ENCODE measurements at places on chromosomes 3 and 15.

DNA sequence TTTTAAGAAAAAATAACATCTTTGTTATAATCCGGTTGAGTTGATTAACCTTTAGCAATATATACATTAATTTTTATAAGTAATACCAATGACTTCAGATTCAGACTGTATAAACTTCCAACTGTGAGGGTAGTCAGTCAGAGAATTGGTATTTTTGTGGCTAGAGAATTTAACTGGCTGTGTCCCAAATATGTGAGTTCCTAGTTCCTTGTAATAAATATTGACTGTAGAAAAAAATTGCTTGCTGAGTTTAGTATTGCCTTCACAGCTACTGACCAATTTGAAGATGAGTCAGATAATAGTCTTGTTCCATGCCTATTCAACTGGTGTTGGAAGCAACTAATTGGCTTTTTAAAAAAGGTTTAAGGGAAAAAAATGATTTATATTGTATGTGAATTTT is 210.8 kb downstream of the GAP43 start:
- no peak for DNase-seq

GRCh38 chr15:70210528-70210927 is 112.8 kb upstream of the TLE3 start:
- peak; percentile 53 for DNase-seq

DNA sequence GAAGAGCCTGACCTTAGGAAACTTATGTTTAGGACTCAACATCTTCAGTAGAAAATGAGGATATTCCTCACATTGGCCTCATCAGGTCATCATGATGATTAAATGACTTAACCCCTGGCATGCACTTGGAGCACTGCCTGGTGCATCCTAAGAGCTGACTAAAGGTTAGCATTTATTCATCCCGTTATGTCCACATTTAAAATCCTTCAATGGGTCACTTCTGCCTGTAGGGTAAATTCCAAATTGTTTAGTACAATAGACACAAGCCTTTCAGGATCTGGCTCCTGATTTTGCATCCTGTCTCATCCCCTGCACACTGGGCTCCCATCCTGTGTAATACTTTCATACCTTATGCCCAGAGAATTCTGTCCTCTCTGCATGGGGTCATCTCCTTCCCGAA is 195.2 kb upstream of the MCTP2 start:
- no peak for DNase-seq

GRCh38 chr15:48802867-48803266 is 8.0 kb downstream of the CEP152 start:
- DNase-seq: no peak

- no peak for DNase-seq
Observed at GRCh38 chr15:85404176-85404917, 23.9 kb downstream of the AKAP13 start.

GRCh38 chr3:54714035-54714434 is 213.8 kb downstream of the LRTM1 start:
- DNase-seq: no peak

GRCh38 chr3:80141557-80141956 is 373.8 kb upstream of the ROBO1 start:
- DNase-seq: no peak

- DNase-seq: no peak
Observed at GRCh38 chr15:46856839-46857502, 860.3 kb upstream of the SEMA6D start.

- no peak for DNase-seq
Observed at GRCh38 chr3:14991151-14991742, 43.9 kb downstream of the NR2C2 start.

DNA sequence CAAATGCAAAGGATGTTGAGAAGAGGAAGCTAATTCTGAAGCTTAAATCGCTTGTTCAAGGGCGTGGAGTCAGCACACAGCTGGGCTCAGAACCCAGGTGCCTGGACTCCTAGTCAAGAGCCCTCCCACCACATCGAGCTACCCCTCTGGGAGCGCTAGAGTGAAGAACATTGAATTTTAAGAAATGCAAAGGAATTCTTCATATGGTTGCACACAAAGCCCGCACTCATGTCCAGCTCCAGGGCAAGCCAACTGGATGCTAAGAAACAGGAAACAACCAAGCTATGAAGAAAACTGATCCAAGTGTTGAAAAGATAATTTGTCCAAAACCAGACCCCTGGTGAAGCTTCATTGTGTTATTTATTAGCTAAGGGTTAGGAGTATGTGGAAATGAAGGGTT is 122.3 kb downstream of the ALDH1A2 start:
- DNase-seq: no peak

DNA sequence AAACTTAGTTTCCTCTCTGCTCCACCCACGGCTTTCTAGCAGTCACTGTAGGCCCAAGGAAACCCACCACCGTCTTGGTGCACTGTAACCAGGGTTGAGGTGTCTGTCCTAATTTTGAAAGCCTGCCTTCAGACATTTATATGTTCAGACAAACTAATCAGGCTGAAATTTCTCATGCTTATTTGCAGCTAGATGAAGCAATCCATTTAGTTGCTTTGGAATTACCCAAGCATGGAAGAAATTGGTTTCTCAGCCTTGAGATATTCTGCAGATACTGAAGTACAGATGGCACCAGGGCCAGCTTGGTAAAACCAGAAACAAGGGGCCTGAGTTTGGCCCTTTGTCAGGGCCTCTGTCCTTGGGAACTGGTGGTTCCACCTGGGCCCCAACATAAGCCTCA is 105.4 kb downstream of the CACNA1D start:
- DNase-seq: no peak

DNA sequence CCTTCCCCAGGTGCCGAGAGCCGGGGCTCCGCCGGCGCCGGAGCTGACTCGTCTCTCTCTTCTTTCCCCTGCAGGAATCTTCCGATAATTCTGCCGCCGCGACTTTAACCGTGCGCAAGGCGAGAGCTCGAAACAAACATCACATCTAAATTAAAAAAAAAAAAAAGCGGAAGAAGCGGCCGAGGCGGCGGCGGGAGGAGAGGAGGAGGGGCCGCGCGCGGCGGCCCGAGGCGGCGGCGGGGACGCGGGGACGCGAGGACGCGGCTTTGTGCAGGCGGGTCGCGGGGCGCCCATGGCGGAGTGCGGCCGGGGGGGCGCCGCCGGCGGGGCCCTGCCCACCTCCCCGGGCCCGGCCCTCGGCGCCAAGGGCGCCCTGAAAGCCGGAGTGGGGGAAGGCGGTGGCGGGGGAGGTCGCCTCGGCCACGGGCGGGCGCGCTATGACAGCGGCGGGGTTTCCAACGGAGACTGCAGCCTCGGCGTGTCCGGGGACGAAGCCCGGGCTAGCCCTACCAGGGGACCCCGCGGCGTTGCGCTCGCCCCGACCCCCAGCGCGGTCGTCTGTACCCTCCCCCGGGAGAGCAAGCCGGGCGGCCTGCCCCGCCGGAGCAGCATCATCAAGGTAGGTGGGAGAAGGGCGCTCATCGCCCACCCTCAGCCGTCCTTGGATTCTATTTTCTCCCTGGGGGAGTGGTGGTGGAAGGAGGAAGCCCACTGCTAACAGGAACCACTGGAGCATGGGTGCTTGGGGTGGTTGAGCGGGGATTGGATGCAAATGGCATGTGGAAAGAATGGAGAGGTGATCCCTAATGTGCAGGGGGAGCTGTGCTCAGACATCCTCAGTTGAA is at the start of gene PLCL2:
PLCL2 (plus strand) TSS at position 208 of the 845 bp plus-strand sequence; CDS start at position 293, 85 bp downstream.
- DNase-seq: peak; percentile 75

DNA sequence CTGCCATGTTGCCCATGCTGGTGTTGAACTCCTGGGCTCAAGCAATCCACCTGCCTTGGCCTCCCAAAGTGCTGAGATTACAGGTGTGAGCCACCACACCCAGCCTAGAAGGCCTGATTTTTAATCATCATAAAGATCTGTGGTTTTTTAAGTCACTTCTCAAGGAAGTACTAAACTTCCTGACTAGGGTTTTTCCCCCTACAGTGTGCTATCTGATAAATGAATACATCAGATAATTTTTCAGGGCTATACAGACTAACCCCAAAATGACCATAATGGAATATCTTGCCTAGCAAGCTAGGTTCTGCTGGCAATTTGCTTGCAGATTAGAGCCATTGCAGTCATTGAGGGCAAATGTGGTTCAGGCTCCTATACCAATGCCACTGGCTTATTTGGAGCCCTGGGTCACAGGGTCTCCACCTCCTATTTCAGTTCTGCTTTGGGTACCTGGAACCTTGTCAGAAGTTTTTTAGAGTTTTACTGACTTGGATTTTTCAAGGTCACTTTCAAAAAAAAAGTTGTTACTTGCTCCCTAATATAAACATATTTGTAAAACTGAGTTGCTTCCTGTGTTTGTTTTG is 80.8 kb downstream of the SLC49A4 start:
- no peak for DNase-seq

DNA sequence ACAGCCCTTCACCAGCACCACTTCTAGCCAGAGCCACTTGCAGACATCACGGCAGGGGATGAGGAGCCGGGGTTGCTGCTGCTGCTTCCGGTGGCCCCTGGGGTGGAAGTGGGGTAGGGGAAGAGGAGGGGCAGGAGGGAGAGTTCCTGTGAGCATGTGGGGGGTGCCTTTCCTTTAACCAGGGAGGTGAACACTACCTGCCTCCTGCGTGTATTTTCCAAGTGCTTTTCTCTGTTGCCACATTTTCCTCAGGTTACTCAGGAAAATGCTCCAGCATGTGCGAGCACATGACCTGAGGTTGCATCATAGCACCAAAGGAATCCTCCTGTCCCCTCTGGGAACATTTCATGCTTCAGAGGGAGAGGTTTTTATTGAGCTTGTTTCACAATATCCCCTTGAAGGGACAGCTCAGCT is 12.2 kb upstream of the SACM1L start:
- no peak for DNase-seq

DNA sequence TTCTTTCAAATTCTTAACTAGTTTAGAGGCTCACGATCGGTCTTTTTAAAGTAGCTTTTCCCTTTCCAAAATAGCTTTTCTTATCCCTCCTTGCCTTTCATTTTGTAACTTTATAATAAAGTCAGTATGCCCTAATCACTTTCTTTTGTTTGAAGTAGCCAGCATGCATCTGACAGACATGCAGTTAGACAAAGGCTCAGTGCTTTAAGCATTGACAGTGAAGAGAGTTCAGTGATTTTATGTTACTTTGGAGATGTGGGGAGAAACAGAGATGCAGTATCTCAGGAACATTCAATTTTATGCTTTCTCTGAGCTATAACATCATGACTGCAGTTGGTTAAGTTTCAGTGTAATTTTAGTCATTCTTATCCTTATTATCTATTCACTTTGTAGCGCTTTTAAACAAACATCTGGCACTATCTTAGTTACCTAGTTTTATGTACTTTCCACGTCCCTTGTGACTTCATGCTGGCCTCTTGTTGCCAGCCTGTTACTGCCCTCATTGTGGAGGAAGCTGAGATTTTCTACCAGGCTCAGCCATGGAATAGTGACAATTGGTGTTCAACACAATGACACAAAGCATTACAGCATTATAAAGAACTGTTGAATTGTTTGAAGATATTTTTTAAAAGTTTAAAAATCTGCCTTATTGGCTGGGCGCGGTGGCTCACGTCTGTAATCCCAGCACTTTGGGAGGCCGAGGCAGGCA is 90.3 kb downstream of the AKAP13 start:
- DNase-seq: no peak

DNA sequence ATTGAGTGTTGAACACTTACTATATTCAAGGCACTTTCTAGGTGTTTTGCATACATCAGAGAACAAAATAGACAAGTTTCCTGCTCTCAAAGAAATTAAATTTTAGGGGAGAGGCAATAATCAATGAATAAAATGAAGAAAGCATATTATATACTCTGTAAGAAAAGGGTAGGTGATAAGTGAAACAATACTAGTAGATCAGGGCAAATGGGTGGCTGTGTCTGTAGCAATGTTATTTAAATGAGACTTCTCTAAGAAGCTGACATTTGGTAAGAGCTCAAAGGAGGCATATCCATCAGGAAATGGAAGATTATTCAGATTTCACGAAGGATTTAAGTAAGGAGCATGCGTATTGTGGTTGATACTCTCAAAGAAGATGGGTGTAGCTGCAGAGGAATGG is 1291.6 kb downstream of the NSUN3 start:
- no peak for DNase-seq

DNA sequence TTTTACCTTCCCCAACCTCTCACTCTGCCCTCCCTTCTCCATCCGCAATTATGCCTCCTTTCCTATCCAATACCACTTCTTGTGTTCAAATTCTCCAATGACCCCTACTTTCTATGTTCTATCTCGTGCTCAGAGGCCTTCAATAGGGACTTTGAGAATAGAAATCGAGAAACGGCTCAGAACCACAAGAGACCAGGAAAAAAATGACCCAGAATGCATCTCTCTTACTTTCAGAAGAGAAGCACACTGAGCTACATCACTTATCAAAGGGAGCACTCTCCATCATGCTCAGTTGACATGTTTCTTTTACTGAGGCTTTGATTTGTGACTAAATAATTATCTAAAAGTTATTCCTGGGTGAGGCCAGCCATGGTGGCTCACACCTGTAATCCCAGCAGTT is 162.4 kb upstream of the PRICKLE2 start:
- no peak for DNase-seq

GRCh38 chr15:31357148-31357547 is 30.5 kb downstream of the KLF13 start:
- DNase-seq: no peak

- DNase-seq: no peak
Observed at GRCh38 chr3:151382671-151383070, 1.9 kb downstream of the P2RY12 start.

Data from left forelimb (tissue), 1 donor.